Natural killer cell (primary cell): ENCODE measurements at places on chromosomes 5 and 9. TPM values are rescaled to one million over a fixed set of nuclear protein-coding genes. Genes with fewer than 3 reads are reported as not detected.
A peak's percentile ranks its signal among the peaks of the same experiment; 100 is the strongest.

DNA sequence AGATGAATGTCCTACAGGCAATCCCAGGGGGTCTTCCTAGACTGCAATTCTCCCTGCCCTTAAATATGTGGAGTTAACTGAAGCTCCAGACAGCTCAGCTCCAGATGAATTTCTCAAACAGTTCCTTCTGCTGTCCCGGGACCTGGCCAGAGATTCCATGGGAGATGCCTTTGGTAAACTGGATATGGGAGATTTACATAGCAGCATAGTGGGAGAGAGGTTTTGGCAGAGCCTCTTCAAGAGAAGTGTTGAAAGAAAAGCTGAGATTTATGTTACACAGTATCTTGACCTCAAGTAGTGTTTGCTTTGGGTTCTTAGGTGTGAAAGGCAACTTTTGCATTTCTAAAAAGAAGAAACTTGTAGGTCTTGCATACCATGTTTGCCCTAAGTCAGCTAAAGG is 364.9 kb downstream of the ARRDC3 start:
- DNase-seq, result no peak

SPATA31D4 gene
- total RNA-seq, result not detected

DNA sequence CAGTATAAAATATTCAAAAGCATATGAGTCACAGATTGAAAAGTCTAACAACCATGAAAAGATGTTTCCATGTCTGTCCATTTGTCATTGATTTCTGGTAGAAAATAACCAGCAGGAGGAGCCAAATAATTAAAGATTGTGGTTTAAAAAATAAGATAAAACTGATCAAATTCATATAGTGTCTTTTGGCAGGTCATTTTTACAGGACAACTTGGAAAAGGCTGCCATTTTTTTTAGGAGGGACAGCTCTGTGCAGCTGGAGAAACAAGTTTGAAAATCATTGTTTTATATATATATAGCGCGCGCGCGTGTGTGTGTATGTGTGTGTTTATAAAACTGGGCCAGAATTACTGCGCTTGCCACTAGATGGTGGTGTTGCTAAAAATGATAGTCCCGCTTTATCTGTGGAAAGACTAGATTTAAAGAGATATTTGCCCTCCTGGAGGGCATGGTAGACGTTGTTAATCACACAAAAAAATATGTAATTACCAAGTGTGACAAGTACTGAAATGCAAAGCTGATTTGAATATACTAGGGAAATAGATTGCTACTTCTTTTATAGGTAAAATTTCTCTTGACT is 1.3 kb upstream of the TRMO start:
- DNase-seq, result peak; percentile 61

- DNase-seq, result no peak
These were observed 83.4 kb upstream of the DMRT1 start for GRCh38 chr9:758146-758545.

ARSK gene
- total RNA-seq, result 3.5 TPM

GRCh38 chr9:132319421-132320110 is 35.2 kb downstream of the SETX start:
- no peak for DNase-seq
